ENCODE measurements at places on chromosomes 2 and 18.

DNA sequence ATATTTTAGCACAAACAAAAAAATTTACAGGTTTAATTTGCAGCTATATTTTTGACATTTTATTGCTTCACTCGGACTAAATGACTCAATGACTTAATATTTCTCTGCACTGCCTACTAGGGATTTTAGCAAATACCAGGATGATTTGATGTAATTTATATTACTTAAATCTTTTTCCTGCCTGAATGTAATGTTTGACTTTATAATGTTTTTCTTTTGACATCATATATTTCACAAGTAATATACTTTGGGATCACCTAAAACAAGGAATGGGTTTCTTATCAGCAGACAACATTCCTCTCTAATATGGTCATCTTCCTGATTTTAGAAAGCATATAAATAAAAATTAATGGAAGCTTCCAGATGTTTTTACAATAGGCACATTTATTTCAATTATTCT lies 253.2 kb upstream of the EPC2 start:
- no peak for DNase-seq

DNA sequence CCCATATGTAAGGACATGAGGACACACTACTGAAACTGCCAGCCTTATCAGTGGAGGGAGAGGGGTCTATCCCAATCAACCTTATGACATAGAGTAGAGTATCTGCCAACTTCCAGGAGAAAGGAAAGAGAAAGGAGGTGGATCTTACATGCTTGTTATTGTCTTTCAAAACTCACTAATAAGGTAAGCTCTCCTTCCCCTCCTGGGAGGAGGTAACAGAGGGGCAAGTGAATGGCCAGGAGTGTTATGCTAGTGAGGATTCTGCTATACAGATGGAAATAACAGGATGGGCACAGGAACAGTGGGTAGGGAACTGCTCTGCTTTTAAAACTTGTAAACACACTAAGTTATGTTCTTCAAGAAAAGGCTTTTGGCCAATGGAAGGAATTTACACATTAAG lies 1020.1 kb downstream of the TDRD15 start:
- DNase-seq = no peak

GRCh38 chr2:138421971-138422335 lies 79.6 kb upstream of the SPOPL start:
- DNase-seq = no peak

DNA sequence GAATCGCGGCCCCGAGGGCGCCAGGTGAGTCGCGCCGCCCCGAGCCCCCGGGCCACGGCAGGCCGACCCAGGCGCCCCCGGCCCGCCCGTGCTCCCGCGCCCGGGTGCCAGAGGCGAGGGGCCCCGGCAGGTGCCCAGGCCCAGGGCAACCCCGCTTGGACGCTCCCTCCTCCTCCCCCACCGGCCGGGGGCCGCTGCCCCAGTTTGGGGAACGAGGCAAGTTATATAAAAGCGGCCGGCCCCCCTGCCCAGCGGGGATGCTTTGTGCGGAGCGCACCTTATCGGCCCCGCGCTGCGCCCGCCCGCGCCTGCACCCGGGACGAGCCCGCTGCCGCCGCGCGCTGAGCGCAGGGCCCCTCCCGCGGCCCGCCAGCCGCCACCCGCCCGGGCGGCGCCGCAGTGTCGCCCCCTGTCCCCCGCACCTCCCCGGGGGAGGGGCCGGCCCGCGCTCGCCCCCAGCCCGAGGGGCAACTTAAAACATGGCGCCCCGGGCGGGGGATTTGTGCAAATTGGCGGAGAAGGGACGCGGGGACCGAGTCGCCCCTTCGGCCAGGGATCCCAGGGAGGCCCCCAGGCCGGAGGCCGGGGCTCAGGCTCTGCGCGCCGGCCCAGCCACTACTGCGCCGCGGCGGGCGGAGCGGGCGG lies 639 bp downstream of the EPB41L3 start:
- DNase-seq = no peak

- DNase-seq = no peak
Measured at GRCh38 chr2:241720560-241720959, 13.9 kb upstream of the D2HGDH start.

- no peak for DNase-seq
Measured at GRCh38 chr2:207481924-207482323, 47.8 kb upstream of the CREB1 start.

GRCh38 chr2:168499500-168499899 lies 43.4 kb downstream of the CERS6 start:
- DNase-seq = no peak

- no peak for DNase-seq
Measured at GRCh38 chr2:67842375-67842959, 220.3 kb downstream of the C1D start.

GRCh38 chr2:72028996-72029395 lies 118.7 kb downstream of the CYP26B1 start:
- DNase-seq = no peak

GRCh38 chr2:230327418-230328154 lies 593 bp downstream of the SP140L start:
- DNase-seq = no peak

DNA sequence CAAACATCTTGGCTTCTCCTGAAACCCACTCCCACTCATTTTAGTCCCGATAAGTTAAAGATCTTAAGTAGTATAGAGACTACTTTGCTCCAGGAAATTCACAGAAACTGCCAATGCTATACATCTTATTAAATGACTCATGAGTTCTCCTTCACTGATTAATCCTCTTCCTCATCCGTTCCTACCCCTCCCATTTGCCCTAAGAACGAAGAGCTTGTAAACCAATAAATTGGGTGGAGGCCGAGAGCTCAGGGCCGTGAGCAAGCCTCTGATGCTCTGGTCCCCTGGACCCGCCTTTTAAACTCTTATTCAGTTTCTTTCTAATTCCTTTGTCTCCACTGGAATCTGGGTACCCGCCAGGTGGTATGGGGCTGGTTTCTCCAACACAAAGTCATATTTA lies 68.6 kb downstream of the METTL8 start:
- no peak for DNase-seq

- DNase-seq = no peak
Measured at GRCh38 chr18:54416436-54416835, 58.7 kb downstream of the C18orf54 start.

DNA sequence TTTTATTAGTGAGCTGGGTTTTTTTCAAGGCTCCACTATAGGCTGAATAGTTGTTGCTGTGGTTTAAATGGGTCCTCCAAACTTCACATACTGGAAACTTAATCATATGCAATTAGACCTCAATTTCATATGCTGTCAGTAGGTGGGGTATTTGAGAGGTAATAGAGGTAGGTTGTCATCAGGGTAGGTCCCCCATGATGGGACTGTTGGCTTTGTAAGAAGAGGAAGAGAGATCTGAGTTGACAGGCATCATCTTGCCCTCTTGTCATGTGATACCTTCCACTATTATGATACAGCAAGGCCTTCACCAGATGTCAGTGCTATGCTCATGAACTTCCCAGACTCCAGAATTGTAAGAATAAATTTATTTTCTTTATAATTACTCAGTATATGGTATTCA lies 819.4 kb downstream of the LRP1B start:
- no peak for DNase-seq

GRCh38 chr18:25650201-25650941 lies 298.4 kb upstream of the ZNF521 start:
- no peak for DNase-seq

DNA sequence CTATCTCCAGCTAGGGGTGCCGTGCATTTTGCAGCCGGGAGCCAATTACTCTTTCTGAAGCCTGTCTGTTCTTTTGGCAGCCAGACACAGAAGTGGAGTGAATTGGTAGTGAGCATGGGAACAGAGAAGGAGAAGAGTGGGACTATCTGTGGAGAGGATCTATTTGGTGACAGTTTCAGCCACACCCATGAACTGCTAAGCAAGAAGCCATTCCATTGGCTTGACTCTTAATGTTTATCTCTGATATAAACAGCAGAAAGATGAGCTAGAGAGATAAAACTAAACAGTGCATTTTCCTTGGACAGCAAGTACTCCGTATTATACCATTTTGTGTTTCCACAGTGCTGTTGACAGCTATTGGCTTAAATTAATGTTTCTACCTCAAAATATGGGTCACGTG lies 259.6 kb upstream of the THUMPD2 start:
- no peak for DNase-seq

GRCh38 chr2:222833410-222833809 lies 27.4 kb upstream of the ACSL3 start:
- no peak for DNase-seq

DNA sequence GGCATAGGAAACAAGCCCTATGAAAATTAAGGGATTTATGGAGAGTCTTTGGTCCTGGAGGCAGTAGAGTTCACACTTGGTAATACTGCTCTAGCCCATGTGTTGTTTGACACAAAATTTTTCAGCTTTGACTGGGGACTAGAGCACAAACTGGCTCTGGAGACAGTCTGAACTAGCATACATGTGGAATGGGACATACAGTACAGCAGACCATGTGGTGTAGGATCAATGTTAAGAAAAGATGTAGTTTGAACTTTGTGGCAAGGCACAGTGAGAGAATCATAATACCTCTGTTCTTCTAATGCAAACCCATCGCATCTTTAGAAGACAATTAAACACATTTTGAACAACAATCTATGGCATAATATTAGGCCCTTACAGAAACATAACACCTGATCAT lies 521.5 kb upstream of the DDX18 start:
- no peak for DNase-seq

GRCh38 chr18:80200171-80200931 lies 47.0 kb downstream of the PARD6G start:
- DNase-seq = no peak

DNA sequence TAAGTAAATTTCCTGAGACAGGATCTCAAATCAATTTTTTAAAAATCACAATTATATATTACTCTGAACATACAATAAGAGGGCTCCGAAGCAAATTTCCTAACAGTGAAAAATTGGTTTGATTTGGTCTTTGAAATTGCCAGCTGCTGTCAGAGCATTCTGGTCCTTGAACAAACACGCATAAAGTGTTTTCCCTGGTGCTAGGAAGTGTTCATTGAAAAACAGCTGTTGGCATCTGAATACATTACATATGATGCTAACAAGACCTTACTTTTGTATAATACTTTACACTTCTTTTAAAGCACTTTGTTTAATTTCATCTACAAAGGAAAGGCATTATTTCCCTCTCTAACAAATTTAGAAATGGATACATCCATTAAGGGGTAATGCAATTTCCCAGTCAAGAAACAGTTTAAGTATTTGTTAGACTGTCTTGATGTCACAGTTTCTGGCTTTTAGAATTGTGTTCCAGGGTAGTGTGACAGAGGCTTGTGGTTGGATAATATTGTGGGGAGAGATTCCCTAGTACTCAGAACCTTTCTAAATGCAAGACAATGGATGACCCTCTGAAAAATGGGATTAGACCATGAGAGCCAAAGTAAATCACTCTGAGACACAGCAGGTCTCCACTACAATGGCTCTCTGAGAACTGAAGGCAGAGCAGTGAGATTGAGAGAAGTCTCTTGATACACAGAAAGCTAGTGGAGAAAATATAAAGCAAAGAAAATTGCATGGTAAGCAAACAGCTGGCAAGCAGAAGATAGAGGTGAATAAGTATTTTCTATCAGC lies 299.0 kb downstream of the TRIB2 start:
- no peak for DNase-seq

DNA sequence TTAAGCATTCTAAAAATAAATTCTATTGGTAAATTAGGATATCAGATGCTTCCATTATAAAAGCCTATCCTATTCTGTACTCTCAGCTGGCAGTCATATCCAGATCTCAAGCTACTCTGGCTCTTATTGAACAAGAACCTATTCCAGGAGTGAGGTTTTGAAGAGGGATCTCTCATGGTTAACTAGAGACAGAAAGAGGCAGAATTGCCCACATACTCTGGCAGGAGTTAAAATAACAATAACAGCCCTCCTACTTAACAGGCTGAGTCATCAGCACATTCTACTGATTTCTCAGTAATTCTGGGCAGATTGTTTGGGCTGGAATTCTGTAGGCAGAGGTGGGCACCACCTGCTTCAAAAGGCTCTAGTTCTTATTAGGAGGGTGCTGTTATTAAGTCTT lies 142.0 kb upstream of the UNC80 start:
- no peak for DNase-seq

DNA sequence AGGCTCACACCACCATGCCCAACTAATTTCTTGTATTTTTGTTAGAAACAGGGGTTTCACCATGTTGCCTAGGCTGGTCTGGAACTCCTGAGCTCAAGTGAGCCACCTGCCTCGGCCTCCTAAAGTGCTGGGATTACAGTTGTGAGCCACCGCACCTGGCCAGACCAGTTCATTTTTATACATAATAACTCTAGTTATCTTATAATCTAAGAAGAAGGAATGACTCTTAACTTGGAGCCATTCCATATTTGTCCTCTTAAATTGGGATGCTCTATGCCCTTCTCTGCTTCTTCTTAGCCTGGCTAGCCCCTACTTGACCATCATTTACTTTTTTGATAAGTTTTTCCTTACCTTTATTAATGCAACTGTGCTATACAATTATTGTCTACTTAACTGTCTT lies 2.9 kb downstream of the RBM44 start:
- no peak for DNase-seq

DNA sequence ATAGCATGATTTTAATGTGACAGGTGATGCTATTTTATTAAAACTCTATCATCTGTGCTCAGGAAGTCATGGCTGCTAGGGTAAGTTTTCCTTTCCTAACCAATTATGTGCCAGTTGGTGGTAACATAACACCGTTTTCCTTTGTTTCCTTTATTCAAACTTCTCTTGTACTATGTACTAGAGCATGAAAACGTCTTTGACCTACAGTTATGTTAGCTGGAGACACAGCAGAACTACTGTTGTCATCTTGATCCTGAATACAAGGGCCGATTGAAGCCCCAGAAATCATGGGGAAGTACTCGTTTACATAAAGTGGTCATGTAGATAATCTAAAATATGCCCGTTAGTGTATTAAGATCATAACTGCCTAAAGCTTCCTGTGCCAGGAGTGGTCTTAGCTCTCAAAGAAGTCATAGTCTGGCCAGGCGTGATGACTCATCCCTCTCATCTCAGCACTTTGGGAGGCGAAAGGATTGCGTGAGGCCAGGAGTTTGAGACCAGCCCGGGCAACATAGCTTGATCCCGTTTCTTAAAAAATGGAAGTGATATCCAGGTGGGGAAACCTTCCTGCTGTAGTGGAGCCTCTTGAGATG lies 20.5 kb downstream of the NEDD4L start:
- no peak for DNase-seq

DNA sequence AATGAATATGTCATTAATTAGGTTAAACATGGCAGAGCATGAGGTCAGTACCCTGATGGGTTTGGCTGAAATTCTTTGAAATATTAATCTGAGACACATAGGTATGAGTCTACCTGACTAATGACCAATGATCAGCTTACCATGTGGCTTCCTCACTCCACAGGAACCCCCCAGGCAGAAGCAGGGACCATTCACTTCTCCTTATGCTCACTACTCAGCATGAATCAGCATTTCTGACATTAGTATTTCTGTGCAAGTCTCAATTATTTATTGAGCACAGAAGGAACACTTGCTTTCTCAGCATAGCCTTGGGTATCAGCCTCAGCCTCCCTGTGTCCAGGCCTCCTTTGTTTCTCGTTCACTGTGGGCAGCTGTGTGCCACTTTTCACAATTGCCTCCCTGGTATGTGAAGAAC lies 9.3 kb upstream of the KCNE4 start:
- no peak for DNase-seq

- no peak for DNase-seq
Measured at GRCh38 chr2:73324126-73324725, 30.9 kb upstream of the EGR4 start.
